ENCODE measurements at places on chromosomes 12 and 14. TPM values are rescaled to one million over a fixed set of nuclear protein-coding genes. Genes with fewer than 3 reads are reported as not detected.

GRCh38 chr12:76006028-76006925 lies 25.3 kb downstream of the PHLDA1 start:
- no peak for DNase-seq

DNA sequence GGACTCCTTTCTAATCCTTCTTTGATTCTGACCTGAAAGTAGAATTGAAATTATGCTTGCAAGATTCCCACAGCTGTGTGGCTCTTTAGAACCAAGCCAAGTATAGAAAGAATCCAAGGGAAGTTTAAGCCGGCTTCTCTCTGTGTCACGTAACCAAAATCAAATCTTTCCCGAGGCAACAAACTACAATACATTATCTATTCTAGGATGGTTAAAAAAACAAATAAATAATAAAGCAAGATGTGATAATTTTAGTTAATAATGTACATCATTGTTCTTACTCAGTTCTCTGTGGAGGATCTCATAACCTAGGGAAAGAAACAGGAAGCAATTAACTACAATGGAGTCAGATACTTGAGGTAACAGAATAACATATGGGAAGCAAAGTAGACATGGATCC lies 78.1 kb upstream of the ST8SIA1 start:
- DNase-seq, result no peak

Gene TRAFD1
- 45.3 TPM for total RNA-seq

Gene PLBD1
- 8.2 TPM for total RNA-seq

GRCh38 chr12:62732861-62733427 lies 202.0 kb downstream of the PPM1H start:
- no peak for DNase-seq

GRCh38 chr12:15393037-15393436 lies 70.7 kb downstream of the PTPRO start:
- no peak for DNase-seq

- no peak for DNase-seq
Measured at GRCh38 chr12:116368196-116369194, 91.0 kb upstream of the MED13L start.

- no peak for DNase-seq
Measured at GRCh38 chr14:61110316-61111082, 129.5 kb downstream of the SLC38A6 start.

DNA sequence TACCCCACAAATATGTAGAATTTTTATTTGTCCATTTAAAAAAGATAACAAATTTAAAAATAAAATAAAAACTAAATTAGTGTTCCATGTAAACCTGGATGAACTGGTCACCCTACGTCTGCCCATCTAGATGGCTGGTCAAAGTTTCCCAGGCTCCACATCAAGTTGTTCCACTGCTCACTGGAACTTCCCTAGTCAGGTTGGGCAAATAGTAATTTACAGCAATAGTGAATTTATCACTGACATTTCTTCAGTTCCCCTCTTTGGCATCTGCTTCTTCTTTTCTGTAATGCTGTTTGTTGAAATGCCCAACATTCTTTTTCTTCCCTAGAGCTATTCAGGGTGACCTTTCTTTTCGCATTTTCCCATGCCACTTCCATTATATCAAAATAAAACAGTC lies 272.7 kb upstream of the BTG1 start:
- no peak for DNase-seq

- no peak for DNase-seq
Measured at GRCh38 chr14:100616854-100617409, 29.7 kb upstream of the BEGAIN start.

DNA sequence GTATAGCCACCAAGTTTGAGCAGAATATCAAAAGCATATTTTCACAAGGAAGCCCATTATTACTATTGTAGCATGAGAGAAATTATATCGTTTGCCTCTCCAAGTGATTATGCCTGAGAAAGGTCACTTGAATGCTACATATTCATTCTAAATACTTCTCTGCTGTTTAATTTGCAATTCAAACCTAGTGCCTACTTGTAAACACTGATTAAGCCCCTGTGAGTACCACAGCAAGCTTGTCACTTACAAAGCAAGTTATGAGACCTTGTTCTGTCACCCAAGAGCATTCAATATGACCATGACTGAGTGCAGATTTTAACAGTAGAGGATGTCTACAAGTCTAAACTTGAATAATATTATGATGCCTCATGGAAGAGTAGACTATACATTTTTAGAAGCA lies 124.7 kb upstream of the SSTR1 start:
- DNase-seq, result no peak

Gene TESPA1
- 53.5 TPM for total RNA-seq

- DNase-seq, result peak; percentile 6
Measured at GRCh38 chr14:69313176-69313575, 53.2 kb downstream of the GALNT16 start.

DNA sequence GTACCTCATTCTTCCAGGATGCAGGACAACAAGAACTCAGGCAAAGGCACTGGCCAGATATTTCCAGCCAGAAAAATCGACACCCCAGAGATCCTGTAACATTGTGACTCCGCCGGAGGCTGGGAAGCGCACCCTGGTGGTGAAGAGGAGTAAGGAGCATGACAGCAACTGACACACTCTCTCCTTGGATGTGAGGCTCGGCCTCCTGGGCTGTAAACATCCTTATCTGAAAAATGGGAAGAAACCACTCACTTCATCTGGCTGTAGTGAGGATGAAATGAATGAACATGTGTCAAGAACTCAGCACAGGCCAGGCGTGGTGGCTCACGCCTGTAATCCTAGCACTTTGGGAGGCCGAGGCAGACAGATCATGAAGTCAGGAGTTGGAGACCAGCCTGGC lies 27.5 kb downstream of the TCHP start:
- DNase-seq, result peak; percentile 66

GRCh38 chr12:96400631-96401075 lies 414 bp upstream of the CDK17 start:
- no peak for DNase-seq

Data from natural killer cell (primary cell).